ENCODE measurements at places on chromosomes 4 and X. TPM values are rescaled to one million over a fixed set of nuclear protein-coding genes. Genes with fewer than 3 reads are reported as not detected.

DNA sequence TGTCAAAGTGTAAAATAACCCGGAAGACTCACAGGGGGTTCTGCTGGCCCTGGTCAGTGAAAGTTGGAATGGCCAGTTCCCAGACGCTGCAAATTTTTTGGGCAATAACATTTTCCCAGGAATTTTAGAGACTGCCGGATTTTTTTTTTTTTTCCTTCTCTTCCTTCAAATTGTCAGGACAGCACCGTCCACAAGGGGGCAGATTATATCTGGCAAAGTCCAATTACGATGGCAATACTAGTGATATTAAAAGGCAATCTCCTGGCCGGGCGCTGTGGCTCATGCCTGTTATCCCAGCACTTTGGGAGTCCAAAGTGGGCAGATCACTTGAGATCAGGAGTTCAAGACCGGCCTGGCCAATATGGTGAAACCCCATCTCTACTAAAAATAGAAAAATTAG is 20.5 kb downstream of the SLC25A5 start:
- peak; percentile 76 for DNase-seq

Gene SUPT20HL2
- total RNA-seq, result 1.9 TPM

DNA sequence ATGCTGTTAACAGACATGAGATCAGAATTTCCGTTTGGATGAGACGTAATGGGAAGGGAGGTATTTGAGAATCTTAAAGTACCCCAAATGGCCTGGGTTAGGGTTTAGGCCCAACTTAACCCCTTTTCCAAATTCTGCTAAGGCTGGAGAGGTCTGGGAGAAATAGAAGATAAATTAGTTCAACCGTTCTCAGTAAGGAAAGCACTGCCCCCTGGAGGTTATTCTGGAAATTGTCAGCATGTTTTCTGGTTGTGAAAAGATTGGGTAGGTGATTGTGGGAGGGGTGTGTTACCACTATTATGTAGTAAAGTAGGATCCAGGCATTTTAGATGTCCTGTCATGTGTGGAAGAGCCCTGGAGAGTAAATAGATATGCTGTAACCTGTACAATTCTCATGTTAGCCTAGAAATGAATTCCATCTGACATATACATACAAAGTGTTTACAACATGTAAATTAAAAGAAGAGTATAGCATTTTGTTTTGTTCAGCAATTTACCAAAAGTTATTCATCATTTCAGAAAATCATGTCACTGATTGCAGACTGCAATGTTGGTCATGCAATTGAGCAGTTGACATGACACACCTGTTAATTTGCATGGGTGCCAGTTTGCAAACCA is 26.8 kb upstream of the GRXCR1 start:
- no peak for DNase-seq

Gene ZAR1
- total RNA-seq, result not detected

Gene PAGE5
- total RNA-seq, result not detected

Gene HSPA4L
- 9.9 TPM for total RNA-seq

GRCh38 chr4:154781983-154782293 is 866 bp downstream of the RBM46 start:
- no peak for DNase-seq

Gene TBC1D9
- total RNA-seq, result 13.9 TPM

Gene SPATA18
- 5.8 TPM for total RNA-seq

- no peak for DNase-seq
Measured at GRCh38 chrX:19852014-19853005, 35.1 kb downstream of the SH3KBP1 start.

DNA sequence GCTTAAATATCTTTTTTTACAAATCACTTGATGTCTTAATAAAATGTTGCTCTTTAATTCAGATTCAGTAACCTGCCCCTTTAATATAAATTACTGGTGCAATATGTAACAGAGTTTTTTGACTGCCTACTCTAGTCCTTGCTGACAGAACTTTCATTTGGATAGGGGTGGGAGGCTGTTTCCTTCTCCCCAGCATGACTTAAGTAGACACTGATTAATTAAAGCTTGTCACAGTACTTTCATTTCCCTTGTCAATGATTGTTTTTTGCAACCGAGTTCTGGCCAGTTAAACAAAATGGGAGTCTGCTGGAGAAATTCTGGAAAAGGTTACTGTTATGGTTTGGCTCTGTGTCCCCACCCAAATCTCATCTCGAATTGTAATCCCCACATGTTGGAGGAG is 37.3 kb upstream of the BBS12 start:
- DNase-seq, result no peak

DNA sequence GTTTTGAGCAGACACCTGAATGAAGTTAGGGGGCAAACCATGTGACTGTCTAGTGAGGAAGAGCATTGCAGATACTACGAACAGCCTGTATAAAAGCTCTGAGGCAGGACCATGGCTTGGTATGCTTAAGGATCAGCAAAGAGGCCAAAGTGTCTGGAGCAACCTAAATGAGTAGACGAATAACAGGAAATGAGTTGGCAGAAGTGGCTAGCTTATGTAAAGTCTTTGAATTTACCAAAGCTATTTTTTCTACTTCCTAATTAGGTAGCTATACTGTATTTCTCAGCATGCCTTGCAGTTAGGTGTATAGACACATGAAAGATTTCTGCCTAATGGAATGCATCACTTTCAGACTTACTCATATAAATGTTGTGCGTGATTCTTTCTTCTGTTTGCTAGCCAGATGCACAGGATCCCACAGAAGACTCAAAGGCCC is 9.3 kb upstream of the GPRIN3 start:
- DNase-seq, result no peak

Gene ASB9
- 1.4 TPM for total RNA-seq

Gene PNMA6A
- 1.4 TPM for total RNA-seq

- no peak for DNase-seq
Measured at GRCh38 chr4:169963998-169964397, 62.2 kb downstream of the MFAP3L start.

Data from posterior vena cava (tissue), 2 donors.